Muscle of back (tissue), 13 donors: ENCODE measurements at places on chromosomes 5 and 9.

GRCh38 chr5:14171621-14172020 lies 28.5 kb downstream of the TRIO start:
- no peak for DNase-seq

DNA sequence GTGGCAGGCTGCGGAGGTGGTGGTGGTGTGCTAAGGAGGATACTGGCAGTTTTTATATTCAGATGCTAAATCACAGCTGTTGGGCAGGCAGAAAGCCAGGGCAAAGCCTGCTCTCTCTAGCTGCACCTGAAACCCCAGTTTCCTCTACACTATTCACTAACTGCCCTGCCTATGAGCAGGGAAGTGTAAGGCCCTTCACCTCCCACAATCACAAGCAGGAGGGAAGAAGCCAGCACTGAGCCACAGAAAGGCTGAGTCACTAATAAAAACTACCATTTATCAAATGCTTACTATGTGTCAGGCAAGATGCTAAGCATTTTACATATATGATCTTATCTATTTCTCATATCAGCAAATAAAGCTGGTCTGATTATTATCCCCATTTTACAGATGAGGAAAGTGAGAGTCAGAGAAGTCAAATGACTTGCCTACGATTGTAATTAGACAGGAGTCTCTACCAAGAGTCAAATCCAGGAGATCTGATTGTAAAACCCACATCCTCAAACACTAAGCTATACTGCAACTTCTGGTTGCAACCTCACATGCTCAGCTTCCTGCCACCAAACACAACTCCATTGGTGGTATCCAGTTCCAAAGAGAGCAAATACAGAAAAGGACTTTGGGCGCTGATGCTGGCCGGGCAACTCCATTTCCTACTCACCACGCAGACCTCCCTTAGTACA lies 17.7 kb upstream of the IL6ST start:
- peak; percentile 26 for DNase-seq

DNA sequence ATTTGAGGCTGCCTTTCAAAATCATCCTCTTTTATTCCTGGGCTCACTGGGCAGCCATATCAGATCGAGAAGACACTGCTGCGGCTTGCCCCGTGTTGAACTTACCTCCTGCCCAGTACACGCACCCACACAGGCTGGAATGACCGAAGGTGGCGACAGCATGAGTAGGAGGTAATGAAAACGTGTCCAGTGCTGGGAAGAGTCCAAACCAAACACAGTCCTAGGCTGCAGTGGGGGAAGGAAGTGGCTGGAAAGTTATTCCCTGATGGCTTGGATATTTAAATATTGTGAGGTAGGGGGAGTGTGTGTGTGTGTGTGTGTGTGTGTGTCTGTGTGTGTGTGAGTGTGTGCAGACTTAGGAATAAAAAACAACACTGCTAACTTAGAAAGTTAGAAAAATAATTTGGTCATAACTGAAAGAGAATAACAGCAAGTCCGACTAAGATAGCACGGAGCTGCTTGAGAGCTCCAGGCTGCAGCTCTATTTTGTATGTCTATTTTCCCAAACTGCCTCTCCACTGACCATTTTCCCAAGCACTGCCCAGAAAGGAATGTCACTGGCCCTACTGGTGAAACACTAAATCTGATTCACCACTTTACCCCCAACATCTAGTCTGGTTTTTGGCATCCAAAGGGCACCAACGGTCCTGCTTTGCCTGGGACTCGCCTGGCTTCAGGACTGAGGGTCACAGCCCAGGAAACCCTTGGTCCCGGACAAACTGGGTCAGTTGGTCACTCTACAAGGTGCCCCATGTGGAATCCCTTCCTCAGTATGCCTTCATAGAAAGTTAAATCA lies 41.2 kb downstream of the ANKH start:
- no peak for DNase-seq

GRCh38 chr5:142017832-142018427 lies 5.1 kb upstream of the GNPDA1 start:
- DNase-seq = no peak

DNA sequence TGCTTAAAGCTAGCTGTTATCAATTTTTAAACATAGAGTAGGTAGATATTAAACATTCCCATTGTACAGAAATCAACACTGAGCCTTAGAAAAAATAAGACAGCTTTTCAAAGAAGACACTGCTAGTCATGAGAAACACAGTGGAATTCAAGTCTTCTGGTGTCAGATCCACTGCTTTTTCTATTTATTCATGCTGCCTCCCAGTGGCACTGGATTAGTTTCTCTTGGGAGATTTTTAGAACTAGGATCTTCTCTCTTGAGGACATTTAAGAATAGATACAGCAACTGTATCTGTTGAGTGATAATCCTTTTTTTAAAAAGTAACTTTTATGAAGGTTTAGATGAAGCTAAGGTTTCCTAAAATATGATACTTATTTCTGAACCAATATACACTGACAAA lies 1635.4 kb upstream of the C9orf72 start:
- no peak for DNase-seq

DNA sequence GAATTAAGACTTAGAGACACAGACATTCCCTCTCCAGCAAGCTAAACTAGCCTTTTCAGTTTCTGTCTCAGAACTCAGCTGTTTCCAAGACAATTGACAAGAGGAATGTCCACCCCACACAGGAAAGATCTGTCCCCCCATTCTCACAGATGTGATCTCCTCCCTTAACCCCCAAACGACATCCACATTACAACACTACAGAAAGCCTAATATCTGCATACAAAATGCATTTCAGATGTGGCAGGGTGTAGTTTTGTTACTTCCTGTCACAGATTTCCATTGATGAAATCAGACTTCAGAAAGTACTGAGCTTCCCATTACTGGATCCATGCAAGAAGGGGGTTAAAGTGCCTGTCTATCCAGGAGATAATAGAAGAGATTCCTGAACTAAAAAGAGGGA lies 2.9 kb upstream of the ARSI start:
- DNase-seq = no peak

GRCh38 chr5:155575861-155576260 lies 562.3 kb downstream of the KIF4B start:
- DNase-seq = no peak
